GM12864 (cell line): ENCODE measurements at places on chromosomes 12 and 14.

GRCh38 chr14:73149753-73150152, 13.4 kb downstream of the PSEN1 start:
- DNase-seq: no peak

- DNase-seq: no peak
These were observed 208.5 kb downstream of the SLC41A2 start for GRCh38 chr12:104749545-104749944.

GRCh38 chr12:112285600-112286401, 96.4 kb downstream of the HECTD4 start:
- no peak for DNase-seq

- no peak for DNase-seq
These were observed 55.4 kb downstream of the CPM start for GRCh38 chr12:68877583-68877982.

DNA sequence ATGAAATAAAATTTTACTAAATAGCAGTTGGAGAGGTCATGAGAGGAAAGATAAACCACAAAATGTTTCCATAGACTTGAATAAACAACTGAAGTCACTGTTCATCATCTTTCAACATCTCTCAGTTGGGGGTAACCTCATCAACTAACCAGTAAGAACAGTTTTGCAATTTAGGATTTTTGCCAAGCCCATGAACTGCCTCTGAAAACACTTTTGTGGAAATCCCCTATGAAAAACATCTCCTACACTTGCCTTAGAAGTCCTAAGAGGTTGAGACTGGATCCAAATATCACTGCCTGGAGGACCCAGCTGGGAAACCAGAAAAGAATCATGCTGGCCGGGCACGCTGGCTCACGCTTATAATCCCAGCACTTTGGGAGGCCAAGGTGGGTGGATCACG, 273.1 kb downstream of the C12orf50 start:
- DNase-seq: no peak

GRCh38 chr14:75711105-75711795, 50.2 kb downstream of the TTLL5 start:
- DNase-seq: no peak

GRCh38 chr12:132781938-132782337, 20.3 kb upstream of the ANKLE2 start:
- DNase-seq: no peak

DNA sequence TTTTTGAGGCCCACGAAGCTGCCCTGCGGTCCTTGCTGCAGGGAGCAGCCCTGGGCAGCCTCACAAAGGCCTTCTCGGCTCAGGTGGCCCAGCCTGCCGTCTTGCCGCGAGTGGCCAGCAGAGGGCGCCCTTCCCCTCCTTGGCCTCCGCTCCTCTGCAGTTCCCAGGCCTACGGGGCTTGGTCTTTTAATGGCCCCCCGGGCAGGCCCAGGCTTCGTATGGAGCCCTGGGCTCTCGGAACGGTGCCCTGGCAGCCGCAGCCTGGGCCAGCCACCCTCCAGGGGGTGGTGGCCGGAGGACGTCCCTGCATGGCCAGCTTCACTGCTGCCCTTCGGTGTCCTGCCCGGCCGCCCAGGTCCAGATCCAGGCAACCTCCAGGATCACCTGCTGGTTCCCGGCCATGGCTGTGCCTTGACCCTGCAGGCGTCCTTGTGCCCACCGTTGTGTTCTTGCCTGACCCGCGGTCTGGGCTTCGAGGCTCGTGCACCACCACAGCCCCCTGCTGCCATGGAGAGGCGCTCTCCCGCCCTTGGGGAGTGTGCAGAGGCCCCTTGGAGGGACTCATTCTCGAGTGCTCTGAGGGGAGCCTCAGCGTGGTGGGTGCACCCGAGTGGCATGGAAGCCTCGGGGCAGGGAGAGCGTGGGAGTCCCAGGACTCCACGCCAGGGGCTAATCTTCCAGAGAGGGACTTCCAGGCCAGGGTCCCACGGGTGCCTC, 9.4 kb downstream of the ASPG start:
- no peak for DNase-seq

GRCh38 chr14:61480704-61481285, 159.4 kb downstream of the PRKCH start:
- DNase-seq: no peak

- DNase-seq: peak; percentile 62
These were observed 2.6 kb downstream of the ITPK1 start for GRCh38 chr14:93112891-93113677.

DNA sequence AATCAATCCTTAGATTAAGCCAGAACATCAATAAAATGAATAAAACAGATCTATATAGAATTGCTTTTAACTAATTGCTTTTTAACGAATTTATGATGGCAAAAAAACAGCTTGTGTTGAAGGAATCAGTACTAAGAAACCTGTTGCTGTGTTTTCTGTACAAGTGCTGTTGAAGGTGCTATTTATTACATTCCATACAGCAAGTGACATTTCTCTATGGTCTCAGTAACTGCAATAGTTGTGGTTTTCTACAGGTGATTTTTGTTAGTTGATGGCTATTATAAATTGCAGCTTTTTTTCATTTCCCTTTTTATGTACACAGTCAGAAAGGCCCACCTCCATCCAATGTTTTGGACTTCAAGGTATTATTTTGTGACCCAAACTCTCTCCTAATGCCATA, 56.6 kb downstream of the SLC2A13 start:
- DNase-seq: no peak

GRCh38 chr14:23640524-23641141, 4.5 kb downstream of the DHRS2 start:
- DNase-seq: no peak

GRCh38 chr12:57896434-57897201, 44.7 kb upstream of the ATP23 start:
- DNase-seq: no peak

DNA sequence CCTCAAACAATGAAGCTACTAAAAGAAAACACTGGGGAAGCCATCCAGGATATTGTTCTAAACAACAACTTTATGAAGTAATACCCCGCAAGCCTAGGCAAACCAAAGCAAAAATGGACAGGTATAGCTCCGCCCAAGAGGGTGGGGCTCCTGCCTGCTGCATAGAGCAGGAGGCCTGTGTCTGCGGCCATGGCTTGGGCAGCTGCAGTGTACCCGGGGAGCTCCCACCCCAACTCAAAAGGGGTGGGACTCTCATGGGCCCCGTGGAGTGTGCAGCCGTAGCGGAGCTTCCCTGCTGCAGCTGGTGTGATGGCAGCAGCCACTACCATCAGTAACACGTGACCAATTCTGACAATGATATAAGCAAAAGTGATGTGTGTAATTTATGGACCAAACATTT, 264.2 kb upstream of the KITLG start:
- no peak for DNase-seq

GRCh38 chr12:126432780-126433179, 1367.5 kb downstream of the AACS start:
- no peak for DNase-seq

- DNase-seq: no peak
These were observed 64.8 kb downstream of the WSCD2 start for GRCh38 chr12:108193917-108194316.

DNA sequence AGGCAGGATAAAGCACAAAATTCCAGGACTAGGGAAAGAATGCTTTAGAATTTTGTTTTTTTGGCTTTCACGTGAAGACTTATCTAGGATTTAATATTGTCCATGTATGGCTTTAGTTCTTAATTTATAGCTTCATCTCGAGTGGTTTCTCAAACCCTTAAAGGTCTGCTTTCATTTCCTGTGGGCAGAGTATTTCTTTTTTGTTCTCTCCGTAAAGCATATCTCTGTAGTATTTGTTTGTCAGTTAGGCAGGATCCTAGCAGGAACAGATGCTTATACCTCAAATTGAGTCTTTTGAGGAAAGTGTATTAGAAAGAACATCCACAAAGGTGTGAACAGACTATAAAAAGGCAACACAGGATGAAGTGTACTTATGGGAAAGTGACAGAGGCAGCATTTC, 697.1 kb upstream of the SEL1L start:
- no peak for DNase-seq

GRCh38 chr12:104724992-104725585, 233.0 kb downstream of the SLC41A2 start:
- no peak for DNase-seq

DNA sequence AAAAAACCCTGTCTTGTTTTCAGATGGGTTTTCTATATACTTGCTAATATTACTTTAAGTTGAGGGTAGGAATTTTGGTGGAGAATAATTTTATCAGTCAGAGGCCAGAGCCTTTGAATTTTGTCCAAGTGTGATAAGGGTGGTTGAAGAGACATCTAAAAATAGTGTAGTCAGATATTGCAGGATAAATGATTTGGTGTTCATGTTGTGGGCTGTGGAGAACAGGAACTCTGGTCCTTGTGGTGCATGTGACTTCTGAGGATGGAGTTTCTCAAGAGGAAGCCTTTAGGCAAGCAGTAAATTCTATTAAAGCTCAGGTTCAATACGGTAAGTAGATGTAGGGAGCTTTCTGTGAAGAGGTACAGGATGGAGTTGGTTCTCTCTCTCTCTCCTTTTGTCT, 2.8 kb downstream of the ADAM21 start:
- no peak for DNase-seq

GRCh38 chr12:48868451-48868850, 2.8 kb upstream of the RND1 start:
- no peak for DNase-seq

DNA sequence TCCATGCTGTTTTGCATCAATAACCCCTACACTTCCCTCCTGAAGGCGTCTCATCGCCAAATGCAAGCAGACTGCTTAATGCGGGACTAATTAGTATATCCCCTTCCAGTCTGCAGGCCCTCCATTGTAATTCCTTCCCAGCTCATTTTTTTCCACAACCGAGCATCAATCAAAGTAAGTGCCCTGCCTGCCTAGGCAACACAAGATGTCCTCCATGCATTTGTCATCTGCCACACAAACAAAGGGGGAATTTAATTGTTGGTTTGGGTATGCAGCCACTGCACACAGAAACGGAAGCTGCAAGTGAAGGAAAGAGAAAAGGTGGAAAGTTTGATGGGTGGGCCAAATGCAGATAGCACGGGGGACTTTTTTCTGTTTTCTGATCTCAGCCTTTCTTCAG, 168.0 kb downstream of the EGLN3 start:
- DNase-seq: no peak

DNA sequence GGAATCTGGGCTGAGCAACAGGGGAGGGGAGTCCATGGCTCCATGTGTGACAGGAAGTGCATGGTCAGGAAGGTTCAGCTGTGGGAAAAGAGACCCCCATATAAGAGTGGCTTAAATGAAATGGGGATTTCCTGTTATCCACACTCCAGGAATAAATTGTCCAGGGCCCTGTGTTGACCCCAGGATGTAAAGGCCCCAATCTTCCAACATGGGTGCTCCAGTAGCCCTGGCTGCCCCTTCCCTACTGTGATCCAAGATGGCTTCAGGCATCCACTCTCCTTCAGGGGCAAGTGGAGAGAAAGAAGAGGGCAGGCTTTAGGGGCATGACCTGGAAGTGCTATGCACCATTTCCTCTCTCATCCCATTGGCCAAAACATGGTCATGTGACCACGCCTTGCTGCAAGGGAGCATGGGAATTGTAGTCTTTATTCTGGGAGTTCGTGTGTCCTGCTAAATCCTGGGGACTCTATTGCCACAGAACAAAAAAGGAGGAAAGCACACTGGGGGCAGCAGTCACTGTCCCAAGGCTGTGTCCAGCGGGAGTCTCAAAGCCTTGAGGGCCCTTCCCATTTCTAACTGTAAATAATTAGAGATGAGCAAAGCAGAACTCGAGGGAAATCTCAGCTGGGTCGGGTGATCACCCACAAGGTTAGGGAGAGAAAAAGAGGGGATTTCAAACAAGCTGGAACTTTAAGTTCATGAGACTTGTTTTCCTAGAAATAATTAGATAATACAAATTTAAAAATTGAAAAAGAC, 289.2 kb downstream of the ADGRD1 start:
- peak; percentile 52 for DNase-seq

DNA sequence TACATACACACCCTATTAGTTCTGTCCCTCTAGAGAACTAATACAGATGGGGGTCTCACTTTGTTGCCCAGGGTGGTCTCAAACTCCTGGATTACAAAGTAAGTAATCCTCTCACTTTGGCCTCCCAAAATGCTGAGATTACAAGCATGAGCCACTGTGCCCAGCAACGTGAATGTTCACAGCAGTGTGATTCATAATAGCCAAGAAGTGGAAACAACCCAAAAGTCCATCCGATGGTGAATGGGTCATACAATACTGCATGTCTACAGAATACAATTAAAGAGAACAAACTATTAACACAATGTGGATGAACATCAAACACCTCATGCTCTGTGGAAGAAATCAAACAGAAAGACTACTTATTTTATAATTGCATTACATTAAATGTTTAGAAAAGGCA, 57.3 kb upstream of the SYNE2 start:
- no peak for DNase-seq

DNA sequence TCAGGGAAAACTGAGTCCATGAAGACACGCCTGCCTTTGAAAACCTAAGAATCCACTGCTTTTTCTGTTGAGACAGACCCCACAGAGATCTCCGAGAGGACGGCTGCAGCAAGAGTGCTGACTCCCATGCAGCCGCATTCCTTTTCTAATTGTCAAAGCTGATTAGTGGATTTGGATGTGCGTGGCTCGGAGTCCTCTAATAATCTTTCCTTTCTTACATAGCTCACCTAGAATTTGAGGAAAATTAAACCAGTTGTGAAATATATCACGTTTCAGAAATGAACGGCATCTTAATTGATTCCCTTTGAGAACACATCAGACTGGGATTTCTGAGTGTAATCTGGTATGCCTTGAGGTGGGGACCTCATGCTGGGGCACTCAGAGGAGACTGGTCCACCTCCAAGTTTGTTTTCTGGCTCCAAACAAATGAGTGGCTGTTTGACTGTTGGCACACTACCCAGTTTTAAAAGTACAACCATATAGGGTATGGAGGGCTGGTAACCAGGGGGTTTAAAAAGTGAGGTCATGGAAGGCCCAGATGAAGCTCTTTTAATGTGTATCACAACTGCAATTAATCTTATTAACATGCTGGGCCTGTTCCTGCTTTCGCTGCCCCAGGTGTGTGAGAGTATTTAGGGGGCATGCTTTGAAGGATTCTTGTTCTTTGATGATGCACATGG, 63.3 kb downstream of the RASSF3 start:
- no peak for DNase-seq

GRCh38 chr14:38646391-38646790, 390.5 kb upstream of the CLEC14A start:
- DNase-seq: no peak

DNA sequence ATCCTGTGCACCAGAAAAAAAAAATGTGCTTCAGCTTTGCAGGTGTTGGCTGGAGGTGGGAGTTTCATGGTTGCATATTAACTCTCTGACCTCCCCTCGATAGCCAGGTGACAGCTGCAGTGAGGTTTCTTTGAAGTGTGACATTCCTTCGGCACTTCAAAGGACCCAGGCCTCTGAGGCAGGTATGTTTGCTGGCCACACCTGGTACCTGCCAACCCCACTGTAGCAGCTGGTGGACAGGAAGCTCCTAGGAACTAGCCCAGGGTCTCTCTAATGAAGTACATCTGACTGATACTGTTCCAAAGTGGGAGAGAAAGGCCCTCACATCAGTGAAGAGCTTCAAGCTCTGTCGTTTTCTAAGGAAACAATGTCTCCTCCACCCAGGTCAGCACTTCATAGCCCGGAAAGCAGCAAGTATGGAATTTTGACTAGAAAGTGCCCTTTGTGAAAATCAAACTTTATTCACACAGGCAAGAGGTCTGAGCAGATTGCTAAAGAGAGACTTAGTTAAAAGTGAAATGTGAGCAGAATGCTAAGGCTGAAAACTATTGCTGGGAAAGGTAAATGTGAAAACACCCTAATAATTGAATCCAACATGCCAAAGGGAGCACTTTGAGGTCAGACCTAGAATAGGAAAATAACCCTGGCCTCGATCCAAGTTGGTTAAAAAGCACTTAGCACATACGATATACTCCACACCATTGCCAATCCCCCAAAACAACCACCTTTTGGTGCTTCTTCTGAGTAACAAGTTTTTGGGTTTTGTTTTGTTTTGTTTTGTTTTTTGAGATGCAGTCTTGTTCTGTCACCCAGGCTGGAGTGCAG, 71.3 kb downstream of the PHLDA1 start:
- no peak for DNase-seq
